ENCODE measurements at places on chromosomes 7 and 10. TPM values are rescaled to one million over a fixed set of nuclear protein-coding genes. Genes with fewer than 3 reads are reported as not detected.

GRM3 gene
- total RNA-seq: 3.3 TPM

H2BK1 gene
- total RNA-seq: 0.96 TPM

AS3MT gene
- total RNA-seq: 4.9 TPM

HOXA2 gene
- 5.4 TPM for total RNA-seq

NPSR1 gene
- total RNA-seq: not detected

CALCR gene
- total RNA-seq: 0.29 TPM

DNA2 gene
- total RNA-seq: 17.3 TPM

LIPF gene
- not detected for total RNA-seq

ANKRD61 gene
- 1.3 TPM for total RNA-seq

ELOVL3 gene
- total RNA-seq: 0.23 TPM

FGFR2 gene
- 70.8 TPM for total RNA-seq

ZNF3 gene
- 36.1 TPM for total RNA-seq

COL28A1 gene
- total RNA-seq: 1.1 TPM

LIPN gene
- total RNA-seq: not detected

DEPP1 gene
- total RNA-seq: 14.2 TPM

CTAGE8 gene
- not detected for total RNA-seq

ZNHIT1 gene
- total RNA-seq: 101 TPM

SPDYE16 gene
- not detected for total RNA-seq

IGF2BP3 gene
- 32.6 TPM for total RNA-seq

CPN1 gene
- total RNA-seq: not detected

ACTL6B gene
- not detected for total RNA-seq

Data from motor neuron (in vitro differentiated cells).